ENCODE measurements at places on chromosomes 3 and 15.

GRCh38 chr15:65676123-65676522 lies 54.4 kb downstream of the SLC24A1 start:
- DNase-seq: no peak

GRCh38 chr3:44883213-44883955 lies 9.0 kb downstream of the TGM4 start:
- no peak for DNase-seq

DNA sequence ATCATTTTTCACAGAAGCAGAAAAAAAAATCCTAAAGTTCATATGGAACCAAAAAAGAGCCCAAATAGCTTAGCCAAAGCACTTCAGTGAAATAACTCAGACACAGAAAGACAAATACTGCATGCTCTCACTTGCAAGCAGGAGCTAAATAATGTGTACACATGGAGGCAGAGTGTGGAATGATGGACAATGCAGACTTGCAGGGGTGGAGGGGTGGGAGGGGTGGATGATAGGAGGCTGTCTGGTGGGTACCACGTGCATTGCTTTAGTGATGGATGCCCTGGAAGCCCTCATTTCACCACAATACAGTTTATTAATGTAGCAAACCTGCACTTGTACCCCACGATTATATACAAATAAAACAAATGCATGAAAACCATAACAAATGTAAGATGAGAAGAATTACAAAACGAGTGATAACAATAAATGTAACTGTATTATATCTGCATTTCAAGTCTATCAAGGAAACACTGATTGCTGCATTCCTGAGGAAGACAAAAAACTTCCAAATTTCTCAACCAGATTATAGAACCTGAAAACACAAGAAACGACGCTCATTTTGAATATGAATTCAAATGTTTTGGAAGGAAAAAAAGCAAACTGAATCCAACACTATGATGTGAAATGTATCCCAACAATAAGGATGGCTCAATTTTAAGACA lies 96.5 kb downstream of the DLG1 start:
- DNase-seq: no peak

DNA sequence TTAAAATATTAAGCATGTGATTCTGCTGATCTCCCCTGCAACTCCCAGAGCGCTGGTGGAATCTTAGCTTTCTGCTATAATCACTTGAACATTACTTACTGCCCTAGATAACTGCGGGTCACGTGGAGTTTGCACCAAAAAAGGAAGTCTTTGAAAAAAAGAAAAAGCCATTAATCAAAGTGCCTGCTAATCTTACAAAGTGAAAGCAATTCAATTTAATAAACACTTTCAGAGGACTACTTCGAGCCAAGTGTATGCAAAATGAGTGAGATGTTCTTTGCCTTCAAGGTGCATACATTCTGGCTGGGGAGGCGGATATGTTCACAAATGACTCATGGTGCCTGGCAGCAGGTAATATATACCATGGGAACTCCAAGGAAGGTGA lies 109.9 kb upstream of the GAP43 start:
- no peak for DNase-seq

Measured in left renal cortex interstitium (tissue), 4 donors.